ENCODE measurements at places on chromosomes 7 and 10. TPM values are rescaled to one million over a fixed set of nuclear protein-coding genes. Genes with fewer than 3 reads are reported as not detected.

DNA sequence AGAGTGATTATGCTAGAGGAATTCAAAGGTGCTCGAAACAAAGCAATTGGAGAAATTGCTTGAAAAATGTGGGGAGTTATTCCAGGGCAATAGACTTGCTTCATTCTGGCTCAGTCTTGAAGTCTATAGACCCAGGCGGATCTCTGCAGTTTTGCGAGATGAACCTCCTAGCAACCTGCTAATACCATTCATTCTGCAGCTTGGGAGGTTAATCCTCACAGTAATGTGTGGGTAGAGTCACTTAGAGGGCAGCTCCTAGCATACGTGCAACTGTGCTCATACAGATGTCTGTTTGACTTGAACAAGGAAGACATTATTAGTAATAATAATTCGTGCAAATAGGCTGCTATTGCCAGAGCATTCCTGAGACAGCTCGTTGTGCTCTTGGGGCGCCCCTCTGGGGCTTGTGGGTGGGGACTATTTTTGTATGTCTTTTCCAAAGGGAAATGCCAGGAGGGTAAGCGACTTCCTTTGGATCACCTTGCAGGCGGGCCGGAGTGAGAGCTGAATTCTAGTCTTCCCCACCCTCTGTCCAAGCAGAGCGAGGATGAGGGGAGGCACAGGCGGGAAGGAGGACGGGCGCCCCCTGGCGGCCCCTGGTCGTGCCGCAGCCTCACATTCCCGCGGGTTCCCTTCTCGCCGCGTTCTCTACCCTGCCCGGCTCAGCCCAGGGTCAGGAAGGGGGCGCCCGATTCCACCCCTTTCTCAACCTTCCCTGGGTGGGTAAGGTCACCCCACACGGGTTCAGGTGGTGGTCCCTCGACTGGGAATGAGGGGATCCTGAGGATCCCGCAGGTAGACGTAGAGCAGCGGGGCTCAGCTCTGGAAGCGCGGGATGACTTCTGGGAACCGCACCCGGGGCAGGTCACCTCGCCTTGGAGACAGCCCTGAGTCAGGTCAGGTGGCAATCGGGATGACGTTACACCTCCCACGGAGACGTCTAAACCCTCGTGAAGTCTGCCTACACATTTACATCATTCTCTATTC lies 241.5 kb downstream of the PHTF2 start:
- DNase-seq: no peak

DNA sequence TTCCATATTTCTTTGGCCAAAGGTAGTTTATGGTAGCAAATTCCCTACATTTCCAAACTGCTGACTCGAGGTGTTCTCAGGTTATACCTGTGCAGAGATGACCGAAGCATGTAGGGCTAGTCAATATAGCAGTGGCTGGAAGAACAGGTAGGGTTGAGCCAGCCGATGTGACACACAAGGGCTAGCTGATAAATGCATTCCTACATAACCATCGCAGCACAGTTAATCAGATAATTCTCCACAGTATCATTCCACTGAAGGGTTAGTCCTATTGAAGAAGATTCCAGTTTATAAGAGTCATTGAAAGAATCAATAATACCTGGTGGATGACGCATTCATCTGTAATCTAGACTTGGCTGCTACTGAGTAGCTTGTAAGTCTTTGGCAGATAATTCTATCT lies 220.0 kb downstream of the KIF20B start:
- DNase-seq: no peak

DNA sequence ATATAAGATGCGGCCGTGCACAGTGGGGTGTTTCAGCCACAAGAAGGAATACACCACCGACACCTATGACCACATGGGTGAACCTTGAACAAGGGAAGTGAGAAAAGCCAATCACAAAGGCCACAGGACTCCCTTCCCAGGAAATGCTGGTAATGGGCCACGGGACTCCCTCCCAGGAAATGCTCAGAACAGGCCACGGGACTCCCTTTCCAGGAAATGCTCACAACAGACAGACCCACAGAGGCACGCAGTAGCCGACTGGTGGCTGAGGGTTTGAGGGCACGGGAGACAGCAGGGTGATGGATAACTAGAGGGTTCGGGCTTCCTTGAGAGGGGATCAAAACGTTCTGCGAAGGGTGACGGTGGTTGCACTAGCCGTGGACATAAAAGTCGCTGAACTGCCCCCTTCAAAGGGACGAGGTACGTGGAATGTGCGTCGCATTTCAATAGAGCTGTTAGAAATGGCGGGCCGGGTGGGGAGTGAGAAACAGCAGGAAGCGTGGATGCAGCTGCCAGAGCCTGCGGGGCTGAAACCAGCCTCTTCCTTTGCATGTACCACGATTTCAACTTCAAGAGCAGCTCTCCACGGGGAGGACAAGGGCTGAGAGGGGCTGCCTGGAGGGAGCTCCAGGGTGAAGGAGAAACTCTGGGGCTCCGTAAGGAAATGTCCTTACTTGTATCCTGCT lies 274.0 kb downstream of the ELFN1 start:
- no peak for DNase-seq

- no peak for DNase-seq
These were observed 35.5 kb upstream of the RNF32 start for GRCh38 chr7:156604836-156605695.

Gene KEL
- 0.61 TPM for total RNA-seq
